Activated T-helper 1 cell treated with anti-CD3 and anti-CD28 coated beads, Interleukin-2, amount 50 U/mL, for 16 hours (primary cell): ENCODE measurements at places on chromosomes 1 and 21.

DNA sequence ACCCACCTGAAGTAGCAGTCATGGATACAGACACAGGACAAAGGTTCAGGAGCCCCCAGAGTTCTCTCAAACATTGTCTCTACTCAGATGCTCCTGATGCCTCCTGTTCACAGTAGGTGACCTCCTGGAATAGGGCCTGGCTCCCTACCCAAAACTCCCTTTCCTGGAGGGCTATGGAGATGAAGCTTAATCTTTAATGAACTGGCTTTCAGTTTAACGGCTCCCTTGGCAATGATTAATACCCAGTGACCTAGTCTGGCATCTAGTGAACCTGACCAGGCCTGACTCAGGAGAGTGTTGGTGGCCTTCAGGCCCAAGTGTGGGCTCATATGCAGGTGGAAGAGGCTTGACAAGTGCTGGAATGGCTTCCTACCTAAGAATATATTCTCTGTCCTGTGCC, 65.2 kb upstream of the TRABD2B start:
- no peak for DNase-seq

GRCh38 chr1:91900562-91900961, 14.6 kb upstream of the TGFBR3 start:
- no peak for DNase-seq

GRCh38 chr21:15749861-15750159, 20.0 kb downstream of the USP25 start:
- DNase-seq = no peak

DNA sequence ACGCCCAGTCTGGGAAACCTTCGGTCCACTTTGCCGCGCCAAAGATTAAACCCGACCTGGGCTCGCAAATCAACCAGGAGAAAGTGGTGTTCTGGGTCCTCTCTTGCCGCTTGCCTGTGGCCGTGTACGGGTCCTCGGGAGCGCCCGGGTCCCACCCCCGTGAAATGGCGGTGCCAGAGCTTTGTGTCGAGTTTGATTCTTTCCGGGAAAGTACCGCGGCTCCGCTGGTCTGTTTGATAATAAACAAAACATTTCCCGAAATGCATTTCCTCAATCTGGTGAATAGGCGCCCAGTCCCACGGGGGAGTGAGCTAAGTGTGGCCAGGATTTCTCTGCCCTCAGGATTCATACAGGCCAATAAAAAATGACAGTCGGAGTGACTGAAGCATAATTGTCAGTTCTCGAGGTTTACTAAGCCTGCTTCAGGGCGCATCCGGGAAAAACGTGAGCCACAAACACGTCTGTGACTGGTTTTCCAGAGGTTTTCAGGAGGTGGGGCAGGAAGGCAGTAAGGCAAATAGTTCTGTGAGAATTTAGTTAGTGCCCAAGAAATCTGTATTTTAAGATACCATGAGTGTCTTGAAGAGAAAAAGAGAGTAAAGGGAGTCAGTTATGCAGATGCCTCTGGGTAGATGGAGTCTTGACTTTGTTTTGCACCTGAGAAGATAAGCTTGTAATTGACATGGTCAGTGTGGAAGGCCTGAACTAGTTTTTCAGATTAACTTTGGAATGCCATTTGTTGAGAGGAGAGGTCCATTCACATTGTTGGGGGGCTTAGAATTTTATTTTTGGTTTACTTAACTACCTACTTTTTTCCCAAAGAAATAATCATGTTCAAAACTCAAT, 675 bp downstream of the IFNAR1 start:
- peak; percentile 38 for DNase-seq

GRCh38 chr1:44784094-44785028, 3.6 kb downstream of the BEST4 start:
- peak; percentile 16 for DNase-seq

- no peak for DNase-seq
Observed at GRCh38 chr1:224266105-224266914, 63.7 kb downstream of the NVL start.

GRCh38 chr1:204141131-204141530, 10.7 kb downstream of the ETNK2 start:
- no peak for DNase-seq

GRCh38 chr1:117569856-117570255, 36.0 kb upstream of the TENT5C start:
- DNase-seq = no peak

DNA sequence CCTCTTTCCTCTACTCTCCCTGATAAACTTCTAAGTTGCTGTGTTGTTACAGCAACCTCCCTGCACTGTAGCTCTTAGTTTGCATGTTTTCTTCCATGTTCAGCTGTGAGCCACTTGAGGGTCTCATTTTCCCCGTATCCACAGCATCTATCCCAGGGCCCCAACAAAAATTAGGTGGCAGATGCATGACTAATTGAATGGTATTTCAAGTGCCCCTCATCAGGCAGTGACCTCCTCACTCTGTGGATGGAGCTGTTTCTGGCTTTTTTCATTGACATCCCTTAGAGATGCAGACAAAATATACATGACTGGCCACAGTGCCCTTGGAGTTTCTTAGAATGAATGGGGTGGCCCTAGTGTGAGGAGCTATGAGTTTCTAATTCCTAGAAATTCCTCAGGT, 3.4 kb downstream of the CASQ2 start:
- DNase-seq = no peak
